ENCODE measurements at places on chromosomes 16 and 17. TPM values are rescaled to one million over a fixed set of nuclear protein-coding genes. Genes with fewer than 3 reads are reported as not detected.
A peak's percentile ranks its signal among the peaks of the same experiment; 100 is the strongest.

The DNAI2 gene
- not detected for polyA plus RNA-seq

DNA sequence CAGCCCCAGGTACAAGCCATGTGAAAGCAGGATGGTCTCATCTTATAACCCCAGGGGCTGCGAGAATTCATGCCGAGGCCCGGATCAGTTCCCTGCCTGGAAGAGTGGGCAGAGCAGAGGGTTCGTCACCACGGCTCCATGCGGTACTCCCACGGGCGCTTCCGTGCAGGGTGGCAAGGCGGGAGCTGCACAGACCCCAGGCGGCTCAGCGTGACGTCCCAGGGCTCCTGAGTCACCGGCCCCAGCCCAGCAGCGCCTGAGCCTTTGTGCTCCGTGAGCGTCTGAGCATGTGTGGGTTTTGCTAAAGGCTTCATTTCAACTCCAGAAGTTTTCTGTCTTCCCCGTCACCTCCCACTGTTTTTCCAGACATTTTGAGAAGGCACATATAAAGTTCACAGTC lies 71.2 kb upstream of the CHMP6 start:
- peak; percentile 78 for DNase-seq

DNA sequence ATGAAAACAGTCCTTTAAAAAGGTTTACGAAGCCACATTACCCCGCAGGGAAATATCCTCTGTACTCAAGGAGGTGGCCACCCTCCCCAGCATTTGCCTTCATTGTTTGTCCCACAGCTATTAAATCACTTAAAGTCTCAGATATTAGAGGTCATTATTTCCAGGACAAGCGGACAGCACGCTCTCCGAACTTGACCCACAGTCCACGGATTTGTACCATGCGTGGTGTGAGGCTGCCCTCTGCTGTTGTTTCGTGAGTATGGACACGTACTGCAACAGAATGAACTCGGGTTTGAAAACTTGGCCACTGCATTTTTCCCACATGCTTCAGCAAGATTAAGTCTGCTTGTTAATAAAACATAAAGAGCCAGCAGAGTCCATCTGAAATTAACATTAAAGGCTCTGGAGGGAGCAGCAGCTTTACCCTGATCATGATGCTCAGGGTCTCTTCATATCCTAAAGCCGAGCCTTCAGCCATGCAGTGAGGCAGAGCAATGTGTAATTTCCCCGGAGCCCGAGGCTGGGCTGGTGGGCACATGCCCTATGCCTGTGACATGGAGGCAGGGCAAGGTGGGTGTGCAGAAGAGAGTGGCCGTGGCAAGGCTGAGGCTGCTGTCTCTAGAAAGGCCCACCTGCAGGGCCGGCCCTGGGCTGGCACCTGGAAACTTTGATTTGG lies 19.7 kb downstream of the MEAK7 start:
- DNase-seq = no peak

DNA sequence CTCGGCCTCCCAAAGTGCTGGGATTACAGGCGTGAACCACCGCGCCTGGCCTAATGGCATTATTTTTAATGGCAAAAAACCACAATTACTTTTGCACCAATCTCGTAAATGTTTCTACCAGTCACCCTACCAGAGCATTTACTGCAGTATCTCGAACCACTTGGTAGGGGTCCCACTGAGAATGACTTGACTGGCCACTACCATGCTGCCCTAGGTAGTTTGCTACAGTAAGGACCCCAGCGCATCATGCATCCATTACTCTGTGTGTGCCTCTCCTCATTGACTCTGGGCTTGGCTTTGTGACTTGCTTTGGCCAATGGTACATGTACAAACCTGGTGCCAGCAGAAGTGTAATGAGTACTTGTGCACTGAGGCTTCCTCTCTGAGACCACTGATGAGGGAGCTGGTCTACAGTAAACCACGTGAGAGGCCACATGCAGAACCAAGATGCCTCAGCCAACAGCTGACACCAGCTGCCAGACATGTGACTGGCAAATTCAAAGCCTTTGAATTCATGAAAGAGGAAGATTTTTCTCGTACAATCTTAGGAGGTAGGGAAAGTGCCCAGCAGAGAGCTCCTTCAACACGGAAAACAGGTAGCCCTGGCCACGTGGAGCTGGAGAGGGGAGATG lies 421.7 kb upstream of the C16orf82 start:
- no peak for DNase-seq

The RGS11 gene
- 76.5 TPM for polyA plus RNA-seq

DNA sequence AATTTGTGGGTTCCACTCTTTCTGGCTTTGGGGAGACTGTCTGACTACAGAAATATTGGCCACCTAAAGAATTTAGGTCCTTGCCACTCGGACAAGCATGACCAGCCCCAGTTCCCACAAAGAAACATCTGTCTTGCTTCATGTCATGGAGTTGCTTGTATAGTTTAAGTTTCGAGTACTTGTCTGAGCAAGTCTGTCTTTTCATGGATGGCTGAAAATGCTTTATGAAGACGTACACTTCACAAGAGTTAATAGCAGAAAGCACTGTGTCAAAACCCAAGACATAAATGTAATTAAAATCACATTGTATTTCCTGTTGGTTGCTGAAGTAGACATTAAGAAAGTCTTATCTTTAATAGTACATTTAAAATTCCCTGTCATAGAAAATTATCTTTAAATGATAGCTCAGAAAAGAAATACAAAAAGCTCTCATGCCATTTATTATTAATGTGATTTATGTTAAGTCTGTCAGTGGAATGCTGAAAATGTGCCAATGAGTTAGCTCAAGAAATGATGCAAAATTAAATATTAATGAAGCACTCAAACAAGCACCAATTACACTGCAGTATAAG lies 29.8 kb upstream of the XYLT2 start:
- peak; percentile 3 for DNase-seq

GRCh38 chr16:55056585-55057401 lies 126.1 kb downstream of the IRX5 start:
- no peak for DNase-seq

- no peak for DNase-seq
Measured at GRCh38 chr16:47230296-47230695, 86.6 kb upstream of the NETO2 start.

The CETP gene
- not detected for polyA plus RNA-seq

DNA sequence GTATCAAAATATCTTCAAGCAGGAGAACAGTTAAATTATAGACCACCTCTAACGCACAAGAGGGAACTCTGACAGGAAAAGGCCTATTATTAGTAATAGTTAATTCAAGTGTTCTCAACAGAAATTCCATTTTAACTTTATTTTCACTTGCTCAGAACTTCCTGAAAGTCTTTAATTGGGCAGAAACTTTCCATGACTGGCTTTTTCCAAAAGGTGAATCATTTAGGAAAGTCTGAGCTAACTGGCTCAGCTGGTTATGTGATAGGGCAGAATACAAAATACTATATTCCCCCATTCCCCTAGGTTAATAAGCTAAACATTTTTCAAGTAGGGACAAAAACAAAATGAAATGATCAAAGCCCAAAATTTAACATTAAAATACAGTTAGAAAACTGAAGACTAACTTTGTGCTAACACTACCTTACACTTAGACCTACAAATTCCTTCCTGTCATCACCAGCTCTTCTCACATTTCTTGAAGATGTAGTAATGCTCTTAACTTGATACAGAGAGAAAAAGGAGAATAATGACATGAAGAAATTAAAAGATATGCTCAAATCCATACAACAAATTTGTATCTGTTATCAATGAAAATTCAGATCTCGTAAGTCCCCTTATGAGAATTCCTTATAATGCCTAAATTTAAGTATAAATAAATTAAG lies 31.0 kb downstream of the CFDP1 start:
- no peak for DNase-seq

DNA sequence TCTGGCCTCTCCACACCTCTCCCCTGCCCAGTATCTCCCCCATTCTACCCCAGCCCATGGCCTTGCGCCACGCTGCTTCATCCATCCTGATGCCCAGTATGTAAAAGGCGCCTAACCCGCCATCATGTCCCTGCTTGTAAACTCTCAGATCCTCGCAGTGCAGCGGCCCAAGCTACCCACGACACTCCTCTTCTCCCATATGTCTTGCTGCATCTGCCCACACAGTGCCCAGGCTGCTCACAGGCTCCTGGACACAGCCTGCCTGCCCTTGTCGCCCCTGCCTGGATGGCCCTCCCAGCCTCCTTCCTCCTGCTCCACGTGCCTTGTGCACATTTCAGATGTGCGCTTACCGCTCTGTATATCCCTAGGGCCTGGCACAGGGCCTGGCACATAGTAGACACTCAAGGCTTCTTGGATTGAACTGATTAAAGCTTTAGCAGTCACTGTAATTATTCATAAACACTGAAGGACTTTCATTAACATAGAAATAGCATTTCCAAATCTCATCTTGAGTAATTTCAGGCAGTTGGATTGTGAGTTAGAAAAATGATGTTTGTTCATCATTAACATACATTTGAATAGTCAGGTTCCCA lies 129.1 kb downstream of the CLEC16A start:
- peak; percentile 61 for DNase-seq

GRCh38 chr17:1485423-1486376 lies 6.8 kb downstream of the MYO1C start:
- DNase-seq = peak; percentile 84

- DNase-seq = peak; percentile 9
Measured at GRCh38 chr17:44354582-44355561, 8.8 kb downstream of the FAM171A2 start.

GRCh38 chr17:42855048-42855596 lies 4.1 kb downstream of the AOC3 start:
- DNase-seq = peak; percentile 56

DNA sequence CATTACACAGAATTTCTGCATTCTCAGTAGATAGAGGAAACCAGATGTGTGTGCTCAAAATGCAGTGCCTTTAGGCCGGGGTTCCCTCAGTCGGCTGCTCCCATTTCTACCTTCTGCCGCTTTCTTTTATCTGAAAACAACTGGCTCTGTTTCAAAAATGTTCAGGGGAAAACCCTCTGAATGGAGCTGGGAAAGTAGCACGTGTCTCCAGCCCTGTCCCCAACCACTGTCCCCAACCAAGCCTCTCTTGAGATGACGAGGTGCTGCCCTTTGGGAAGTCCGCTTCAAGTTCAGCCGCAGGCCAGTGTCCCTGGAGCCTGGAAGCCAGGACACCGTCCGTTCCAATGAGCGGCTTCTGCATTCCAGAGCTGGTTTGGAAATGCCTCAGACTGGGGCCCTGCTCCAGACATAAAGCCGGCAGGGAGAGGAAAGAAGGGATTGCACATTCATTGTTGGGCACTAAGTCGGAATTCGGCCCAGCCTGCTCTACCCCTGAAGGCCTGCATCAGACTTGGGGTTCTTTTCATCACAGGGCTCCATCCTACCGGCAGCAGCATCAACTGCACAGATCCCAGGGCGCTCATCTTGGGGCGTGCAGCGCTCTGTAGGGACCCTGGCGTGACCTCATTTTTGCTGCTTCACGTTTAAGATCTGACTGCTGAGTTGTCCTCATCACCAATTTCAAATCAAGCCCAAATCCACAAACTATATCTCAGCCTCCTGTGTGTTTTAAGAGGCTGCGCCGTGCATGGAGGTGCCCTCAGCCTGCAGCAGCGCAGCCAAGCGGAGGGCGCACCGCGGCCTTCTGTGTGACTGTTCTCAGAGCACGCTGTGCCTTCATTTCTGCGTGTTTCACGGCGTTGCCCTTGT lies 111.3 kb downstream of the BANP start:
- peak; percentile 85 for DNase-seq

GRCh38 chr16:66354034-66354909 lies 12.2 kb upstream of the CDH5 start:
- DNase-seq = no peak
